ENCODE measurements at places on chromosomes 7 and 10.
A peak's percentile ranks its signal among the peaks of the same experiment; 100 is the strongest.

DNA sequence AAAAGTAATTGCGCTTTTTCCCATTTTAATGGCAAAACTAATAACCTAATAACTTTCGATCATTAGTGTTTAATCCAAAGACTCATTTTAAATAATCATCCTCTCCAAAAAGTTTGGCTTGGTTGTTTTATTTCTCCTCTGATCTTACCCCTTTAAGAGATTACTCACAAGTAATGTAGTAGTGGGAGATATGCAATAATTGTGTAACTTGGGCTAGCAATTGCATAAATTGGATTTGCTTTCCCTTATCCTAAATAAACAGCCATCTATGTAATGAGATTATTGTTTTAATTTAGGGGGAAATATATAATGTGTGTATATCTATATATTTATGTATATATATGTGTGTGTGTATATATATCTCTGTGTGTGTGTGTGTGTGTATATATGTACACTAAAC, 82.5 kb downstream of the RNLS start:
- no peak for DNase-seq

GRCh38 chr10:23870651-23871610, 338.0 kb upstream of the KIAA1217 start:
- DNase-seq, result no peak

DNA sequence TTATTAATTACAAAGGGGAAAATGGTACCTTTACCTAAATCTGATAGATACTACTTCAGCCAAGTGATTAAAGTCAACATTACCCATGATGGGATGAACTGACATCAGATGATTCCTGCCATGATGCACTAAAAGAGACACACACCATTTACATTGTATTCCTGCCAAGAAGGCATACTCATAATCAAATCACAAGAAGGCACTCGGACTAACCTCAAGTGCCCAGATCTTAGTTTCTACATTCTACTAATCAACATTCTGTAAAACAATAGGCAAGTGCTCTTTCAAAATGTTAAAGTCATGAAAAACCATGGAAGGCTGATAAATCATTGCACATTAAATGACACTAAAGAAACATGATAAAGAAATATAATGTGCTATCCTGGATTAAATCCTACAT, 44.4 kb downstream of the SLC35G1 start:
- no peak for DNase-seq

DNA sequence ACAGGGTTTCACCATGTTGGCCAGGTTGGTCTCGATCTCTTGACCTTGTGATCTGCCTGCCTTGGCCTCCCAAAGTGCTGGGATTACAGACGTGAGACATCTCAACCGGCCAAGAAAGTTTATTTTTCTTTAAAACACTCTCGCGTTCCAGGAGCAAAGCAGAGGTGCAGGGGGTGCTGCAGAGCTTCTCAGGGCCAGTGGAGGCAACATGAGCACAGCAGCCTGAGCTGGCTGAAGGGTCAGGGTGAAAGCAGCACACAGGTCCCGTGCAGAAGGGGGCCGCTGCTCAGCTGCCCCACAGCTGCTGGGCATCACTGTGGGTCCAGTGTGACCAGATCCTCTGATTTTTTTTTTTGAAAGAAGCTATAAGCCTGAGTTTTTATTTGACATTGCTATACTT, 46.1 kb downstream of the EPHB4 start:
- no peak for DNase-seq

DNA sequence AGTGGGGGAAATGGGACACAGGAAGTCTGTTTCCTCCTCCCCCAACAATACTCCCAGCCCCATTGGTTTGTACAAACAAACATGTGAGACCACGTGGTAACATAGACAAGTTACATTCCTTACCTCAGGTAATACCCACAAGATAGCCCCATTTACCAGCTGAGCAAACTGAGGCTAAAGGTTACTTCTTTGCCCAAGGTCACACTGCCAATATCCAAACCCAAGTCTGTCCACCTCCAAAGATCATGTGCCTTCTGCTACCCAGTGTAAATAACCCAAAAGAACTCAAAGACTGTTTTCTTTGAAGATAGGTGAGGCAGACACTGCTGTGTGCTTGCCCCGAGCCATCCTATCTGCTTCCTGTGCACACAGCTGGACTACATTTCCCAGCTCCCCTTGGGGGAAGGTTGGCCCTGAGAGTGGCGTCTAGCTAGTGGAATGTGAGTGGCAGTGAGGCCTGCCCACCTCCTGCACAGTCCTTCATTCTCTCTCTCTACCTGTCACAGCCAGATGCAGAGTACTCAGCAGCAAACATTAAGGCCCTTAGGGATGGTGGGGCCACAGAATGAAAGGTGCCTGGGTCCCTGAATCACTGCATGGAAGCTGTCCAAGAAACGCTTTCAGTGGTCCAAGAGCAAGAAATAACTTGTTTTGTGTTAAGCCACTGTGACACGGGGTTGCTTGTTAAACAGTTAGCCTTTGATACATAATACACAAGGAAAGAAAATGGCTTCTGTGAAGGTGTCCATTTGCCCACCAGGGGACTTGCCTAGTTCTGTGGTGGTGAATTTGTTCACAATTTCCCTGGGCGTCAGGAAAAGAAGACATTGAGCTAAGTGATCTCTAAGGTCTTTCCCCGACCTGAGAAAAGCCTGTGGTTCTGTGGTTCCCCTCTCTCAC, 257.7 kb upstream of the NFE2L3 start:
- no peak for DNase-seq

DNA sequence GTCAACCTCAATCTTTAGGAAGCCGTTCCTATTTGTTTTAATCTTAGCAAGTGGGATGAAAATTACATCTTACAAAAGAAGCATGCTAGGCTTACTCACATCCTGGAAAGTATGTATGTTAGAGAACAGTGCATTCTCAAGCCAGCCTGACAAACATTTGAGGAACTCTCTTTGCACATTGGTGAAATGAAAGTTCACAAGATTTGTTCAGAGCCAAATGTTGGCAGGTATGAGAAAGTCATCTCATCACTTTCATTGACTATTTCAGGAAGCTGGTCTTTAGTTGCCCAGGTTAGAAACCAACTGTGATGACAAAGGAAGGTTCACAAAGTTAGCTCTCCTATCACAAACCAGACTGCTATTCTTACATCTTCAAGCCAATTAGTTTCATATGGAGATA, 57.1 kb downstream of the ABCB1 start:
- DNase-seq, result no peak

GRCh38 chr10:116879817-116880216, 30.5 kb downstream of the ENO4 start:
- DNase-seq, result no peak

- DNase-seq, result no peak
Observed at GRCh38 chr10:13627459-13628310, 40.9 kb downstream of the PRPF18 start.

DNA sequence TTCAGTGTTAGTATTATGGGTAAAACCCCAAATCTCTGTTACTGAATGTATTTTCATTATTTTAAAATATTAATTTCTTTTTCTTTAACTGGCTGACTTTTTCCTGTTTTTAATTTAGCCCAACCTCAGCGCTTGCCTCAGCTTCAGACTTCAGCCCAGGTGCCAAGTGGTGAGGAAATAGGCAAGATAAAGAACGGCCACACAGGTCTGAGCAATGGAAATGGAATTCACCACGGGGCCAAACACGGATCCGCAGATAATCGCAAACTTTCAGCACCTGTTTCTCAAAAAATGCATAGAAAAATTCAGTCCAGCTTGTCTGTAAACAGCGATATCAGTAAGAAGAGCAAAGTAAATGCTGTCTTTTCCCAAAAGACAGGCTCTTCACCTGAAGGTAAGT, 57.5 kb downstream of the MDFIC start:
- DNase-seq, result no peak

- no peak for DNase-seq
Observed at GRCh38 chr10:48213047-48213446, 61.4 kb downstream of the FRMPD2 start.

- DNase-seq, result no peak
Observed at GRCh38 chr7:98097042-98097645, 9.5 kb upstream of the LMTK2 start.

- peak; percentile 11 for DNase-seq
Observed at GRCh38 chr7:63925626-63926460, 72.8 kb upstream of the ZNF722 start.

GRCh38 chr10:26488344-26488743, 50.2 kb downstream of the APBB1IP start:
- no peak for DNase-seq

DNA sequence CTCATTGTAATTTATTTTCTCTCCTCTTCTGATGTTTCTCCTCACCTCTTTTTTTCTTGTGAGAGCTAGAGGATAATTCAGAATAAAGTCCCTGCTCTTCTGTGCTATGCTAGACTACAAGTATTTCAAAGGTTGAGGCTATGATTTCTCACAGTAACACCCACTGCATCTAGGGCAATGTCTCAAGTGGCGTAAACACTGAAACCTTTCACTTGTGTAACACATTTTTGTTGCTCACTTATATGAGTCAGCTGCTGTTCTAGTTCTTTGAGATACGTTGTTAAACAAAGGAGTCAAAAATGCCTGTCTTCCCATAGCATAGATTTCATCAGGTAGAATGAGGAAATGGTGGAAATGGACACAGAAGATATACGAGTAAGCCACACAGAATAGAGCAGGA, 305.1 kb upstream of the PITRM1 start:
- DNase-seq, result no peak

DNA sequence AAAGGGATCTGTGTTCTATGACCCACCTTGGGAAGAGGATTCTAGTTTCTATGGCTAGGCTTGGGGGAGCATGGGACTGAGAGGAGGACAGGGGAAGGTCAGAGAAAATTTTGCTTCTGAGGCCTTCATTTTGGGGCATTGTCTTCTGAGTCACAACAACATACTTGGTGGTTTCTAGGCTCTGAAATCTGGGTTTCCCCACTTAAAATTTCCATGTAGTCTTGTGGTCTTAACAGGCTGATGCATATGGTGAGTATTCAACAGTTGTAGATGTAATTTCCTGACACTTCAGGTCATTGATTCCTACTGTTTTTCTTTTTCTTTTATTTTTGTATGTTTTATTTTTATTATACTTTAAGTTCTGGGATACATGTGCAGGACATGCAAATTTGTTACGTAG, 88.5 kb downstream of the ANKRD7 start:
- DNase-seq, result no peak

DNA sequence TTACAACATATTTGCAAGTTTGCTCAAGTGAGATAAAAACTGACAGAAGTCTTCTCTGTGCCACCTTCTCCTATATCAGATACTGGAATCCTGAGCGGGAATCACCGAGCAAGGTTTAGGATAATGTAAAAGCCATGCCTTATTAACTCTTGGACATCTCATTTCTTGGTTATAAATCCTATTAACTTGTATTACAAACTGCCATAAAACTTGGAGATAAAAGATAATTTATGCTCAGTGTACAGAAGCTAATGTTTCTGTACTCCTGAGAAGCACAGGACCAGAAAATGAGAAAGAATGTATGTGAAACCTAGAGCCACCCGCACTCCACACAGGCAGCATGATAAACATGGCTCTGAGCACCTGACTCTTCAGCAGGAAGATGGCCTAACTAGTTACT, 181.2 kb upstream of the NOBOX start:
- no peak for DNase-seq

GRCh38 chr10:127193125-127193524, 3.3 kb downstream of the INSYN2A start:
- no peak for DNase-seq

DNA sequence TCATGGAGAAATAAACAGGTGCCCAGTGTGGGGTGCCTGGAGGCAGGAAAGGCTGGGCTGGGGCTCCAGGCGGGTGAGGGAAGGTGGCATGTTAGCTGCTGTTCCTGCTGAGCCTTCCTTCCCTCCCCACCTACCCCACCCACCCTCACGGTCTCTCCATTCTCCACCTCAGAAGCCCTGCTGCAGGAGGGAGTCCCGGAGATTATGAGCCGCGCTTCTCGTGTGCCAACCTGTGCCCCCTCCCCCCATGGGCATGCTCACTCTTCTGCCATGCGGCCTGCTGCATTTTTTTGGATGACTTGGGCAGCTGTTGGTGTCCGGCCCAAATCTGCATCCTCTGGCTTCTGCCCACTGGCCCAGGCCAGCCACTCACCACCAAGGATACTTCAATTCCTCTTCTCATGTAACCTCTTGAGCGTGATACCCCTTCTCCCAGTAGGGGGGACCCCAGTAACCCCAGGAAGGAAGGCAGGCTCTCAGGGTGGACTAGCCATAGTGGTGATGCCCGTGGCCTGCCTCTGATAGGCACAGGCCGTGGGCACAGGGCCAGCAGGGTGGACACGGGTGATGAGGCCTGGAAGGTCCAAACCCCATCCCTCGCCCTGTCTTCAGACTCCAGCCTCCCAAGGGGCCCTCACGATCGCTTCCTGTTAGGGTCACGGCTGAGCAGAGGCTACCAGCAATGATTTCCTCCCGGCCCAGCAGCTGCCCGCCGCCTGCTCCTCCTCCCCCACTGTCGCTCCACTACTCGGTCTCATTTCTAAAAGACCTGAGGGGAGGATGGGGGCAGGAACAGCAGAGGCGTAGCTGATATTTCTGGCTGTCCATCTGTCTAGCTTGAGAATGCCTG, 27.8 kb downstream of the UNC5B start:
- DNase-seq, result no peak

GRCh38 chr10:77158666-77159065, 478.9 kb downstream of the KCNMA1 start:
- DNase-seq, result no peak

DNA sequence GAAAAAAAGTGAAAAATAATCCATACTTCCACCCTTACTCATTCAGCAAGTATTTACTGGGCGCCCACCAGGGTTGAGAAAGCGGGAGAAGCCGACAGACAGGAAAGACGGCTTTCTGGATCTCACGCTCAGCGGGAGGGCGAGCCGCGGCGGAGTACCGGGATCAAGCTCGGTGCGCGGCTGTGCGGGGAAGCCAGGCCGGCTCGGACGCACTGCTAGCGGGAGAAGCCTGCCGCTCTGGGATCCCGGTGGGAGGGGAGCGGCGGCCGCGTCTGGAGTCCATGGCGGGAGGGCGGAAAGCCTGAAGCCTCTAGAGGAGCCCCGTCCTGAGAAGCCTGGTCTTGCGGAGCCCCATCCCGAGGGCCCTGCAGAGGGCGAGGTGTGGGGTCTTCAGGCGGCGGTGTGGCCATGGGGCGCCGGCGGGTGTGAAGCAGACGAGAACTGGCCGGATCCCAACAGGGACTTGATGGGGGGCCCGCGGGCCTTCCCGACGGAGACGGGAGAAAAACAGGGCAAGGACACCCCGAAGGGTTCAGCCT, 82.9 kb downstream of the VIPR2 start:
- no peak for DNase-seq
